ENCODE measurements at places on chromosomes 12 and 14.

- DNase-seq = no peak
These were observed 7.2 kb upstream of the GPR84 start for GRCh38 chr12:54371328-54372112.

GRCh38 chr14:23372509-23372908 lies at the start of gene IL25:
TSS of gene IL25 (plus strand) at chr14:23372809.
- DNase-seq = no peak

DNA sequence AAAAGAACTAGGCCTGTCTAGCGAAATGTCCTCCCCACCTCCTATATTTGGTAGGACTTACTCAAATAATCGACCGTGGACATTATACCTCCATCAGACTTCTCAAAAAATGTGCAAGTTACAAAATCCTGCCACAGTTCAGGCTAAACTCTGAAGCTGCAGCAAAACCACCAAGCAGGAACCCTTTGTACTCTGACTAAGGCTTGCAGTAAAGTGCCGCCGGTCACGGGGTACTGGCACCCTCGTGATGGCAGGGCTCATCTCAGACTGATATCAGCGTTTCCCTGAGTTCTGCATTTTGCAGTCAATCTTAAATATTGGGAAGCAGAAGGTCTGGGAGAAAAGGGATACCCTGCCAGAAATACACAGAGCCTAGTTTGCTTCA lies 17.1 kb downstream of the SLC11A2 start:
- no peak for DNase-seq

GRCh38 chr14:100295376-100296105 lies 10.7 kb downstream of the SLC25A29 start:
- no peak for DNase-seq

DNA sequence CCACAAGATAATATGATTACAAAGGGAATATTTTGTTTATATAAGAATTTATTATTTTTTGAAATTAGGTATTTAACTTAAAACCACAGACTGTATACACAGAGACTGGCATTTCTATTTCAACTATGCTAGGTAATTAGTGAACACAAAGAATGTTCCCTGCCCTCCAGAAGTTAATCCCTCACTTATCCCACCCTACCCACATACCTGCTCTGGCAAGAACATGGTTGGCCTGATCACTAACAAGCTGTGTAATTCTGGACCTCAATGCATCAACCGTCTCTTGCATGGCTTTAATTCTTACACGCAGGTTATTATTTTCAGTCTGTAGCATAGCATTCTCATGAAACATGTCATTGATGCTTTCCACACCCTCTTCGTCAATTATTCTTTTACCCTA lies 85.9 kb downstream of the KIF21A start:
- DNase-seq = no peak

- no peak for DNase-seq
These were observed 7.2 kb downstream of the LGALS3 start for GRCh38 chr14:55136241-55136640.

DNA sequence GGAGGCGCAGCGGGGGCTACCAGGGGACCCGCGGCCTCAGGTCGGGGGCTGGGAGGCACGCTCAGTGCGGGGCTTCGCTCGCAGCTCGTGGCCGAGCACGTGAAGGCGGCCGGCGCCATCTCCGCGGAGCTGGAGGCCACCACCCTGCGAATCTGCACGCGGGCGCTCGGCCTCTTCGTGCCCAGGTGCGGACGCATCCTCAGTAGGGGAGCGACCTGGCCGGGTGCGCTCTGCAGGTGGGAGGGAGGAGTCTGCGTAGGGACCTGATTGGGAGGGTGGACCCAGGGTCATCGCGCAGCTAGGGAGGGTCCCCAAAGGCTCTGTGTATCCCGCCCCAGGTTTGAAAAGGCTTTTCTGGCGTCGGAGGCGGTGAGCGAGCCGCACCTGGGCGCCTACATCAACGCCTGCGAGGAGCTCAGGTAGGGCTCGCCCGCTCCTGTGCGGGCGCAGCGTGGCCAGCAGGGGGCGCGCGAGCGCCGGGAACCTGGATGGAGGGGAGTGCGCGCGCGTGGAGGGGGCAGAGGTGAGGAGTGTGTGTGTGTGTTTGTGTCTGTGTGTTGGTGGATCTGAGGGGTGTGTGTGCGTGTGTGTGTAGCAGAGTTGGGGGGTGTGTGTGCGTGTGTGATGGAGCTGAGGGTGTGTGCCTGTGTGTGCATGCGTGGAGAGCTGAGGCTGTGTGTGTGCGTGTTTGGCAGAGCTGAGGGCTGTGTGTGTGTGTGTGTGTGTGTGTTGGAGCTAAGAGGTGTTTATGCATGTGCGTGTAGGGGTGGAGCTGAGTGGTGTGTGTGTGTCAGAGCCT lies 10.3 kb downstream of the EXOC3L4 start:
- DNase-seq = peak; percentile 66

DNA sequence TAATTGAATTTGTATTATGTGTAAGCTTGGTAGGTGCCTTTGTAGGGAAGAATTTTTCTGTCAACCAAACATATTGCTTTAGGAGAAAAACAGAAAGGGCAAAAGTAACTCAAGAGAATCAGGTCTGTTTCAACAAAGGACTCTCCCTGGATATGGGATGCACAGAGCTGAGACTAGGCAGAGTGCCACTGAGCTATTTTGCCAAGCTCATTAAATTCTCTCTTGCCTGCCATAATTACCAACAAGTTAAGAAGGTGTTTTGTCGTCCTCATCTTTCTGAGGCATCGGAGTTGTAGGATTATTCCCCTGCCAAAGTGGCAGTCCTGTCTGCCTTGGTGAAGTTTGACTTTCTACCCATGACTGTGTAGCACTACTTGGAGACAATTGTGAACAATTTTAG lies 438.9 kb upstream of the SEL1L start:
- DNase-seq = no peak

Measured in GM12865 (cell line).